Liver (tissue), 10 donors: ENCODE measurements at places on chromosomes 1 and 21.

DNA sequence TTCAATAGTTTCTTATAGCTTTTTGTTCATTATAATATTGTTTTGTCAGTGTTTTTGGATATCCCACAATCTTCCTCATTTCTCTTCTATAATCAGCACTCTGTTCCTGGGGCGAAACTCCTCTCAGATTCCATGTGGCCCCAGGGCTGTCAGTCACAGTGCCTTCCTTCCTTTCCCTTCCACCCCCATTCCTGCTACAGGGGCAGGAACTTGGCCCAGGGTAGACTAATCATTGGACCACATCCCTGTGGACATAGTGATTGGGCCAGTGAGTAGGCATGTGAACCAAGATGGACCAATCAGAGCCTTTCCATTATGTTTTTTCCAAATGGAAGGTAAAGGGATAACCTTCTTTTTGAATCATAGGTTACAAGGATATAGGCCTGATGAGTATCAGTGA, 78.3 kb downstream of the PGM1 start:
- no peak for DNase-seq

- DNase-seq: no peak
These were observed 22.8 kb upstream of the LBR start for GRCh38 chr1:225450491-225451191.

- DNase-seq: no peak
These were observed 42.3 kb downstream of the CD247 start for GRCh38 chr1:167476061-167476460.

GRCh38 chr1:172900376-172900997, 150.3 kb downstream of the TNFSF18 start:
- no peak for DNase-seq

GRCh38 chr1:168042362-168042761, 94.4 kb downstream of the GPR161 start:
- no peak for DNase-seq

DNA sequence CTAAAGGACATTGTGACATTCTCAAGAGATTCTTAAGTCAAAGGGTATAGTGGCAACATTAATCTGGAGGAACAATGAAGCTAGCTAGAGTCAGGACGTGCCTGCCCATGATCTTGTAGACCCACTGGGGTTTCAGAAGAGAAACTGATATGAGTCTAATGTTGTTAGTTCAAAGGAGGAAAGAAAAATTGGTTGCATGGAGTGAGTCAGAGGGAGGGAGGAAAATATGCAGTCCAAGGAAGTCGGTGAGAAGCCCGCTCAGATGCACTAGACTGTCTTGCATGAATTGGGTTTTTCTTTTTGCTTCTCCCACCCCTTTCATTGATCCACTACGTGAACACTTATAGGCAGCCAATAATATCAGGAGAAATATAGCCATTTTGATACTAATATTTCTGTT, 53.8 kb upstream of the SYT14 start:
- no peak for DNase-seq

DNA sequence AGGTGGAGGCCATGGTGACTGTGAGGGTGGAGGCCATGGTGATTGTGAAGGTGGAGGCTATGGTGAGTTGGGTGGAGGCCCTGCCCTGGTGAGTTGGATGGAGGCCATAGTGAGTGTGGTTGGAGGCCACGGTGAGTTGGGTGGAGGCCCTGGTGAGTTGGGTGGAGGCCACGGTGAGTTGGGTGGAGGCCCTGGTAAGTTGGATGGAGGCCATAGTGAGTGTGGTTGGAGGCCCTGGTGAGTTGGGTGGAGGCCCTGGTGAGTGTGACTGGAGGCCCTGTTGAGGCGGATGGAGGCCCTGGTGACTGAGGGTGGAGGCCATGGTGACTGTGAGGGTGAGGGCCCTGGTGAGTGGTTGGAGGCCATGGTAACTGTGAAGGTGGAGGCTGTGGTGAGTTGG, 124.9 kb upstream of the VAMP3 start:
- DNase-seq: no peak

GRCh38 chr1:208423526-208423925, 179.3 kb upstream of the PLXNA2 start:
- DNase-seq: no peak
